ENCODE measurements at places on chromosomes 13 and 19.

DNA sequence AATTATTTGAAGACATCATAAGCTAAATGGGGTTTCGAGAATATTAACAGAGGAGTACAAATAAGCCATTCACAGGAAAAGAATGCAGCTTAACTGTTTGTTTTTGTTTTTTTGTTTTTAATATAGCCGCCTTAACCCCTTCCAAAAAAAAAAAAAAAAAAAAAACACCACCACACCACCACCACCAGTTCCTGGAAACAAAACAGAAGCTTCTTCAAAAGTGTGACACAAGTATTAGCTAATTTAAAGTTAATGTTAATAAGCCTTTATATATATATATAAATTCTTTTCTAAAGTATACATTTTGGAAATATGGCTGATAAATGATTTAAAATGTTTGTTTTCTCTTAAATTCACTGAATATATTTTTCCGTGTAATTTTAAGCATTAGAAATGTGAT is 1.4 kb downstream of the RAP2A start:
- DNase-seq: no peak

- no peak for DNase-seq
Measured at GRCh38 chr13:95564733-95565291, 12.3 kb downstream of the CLDN10 start.

DNA sequence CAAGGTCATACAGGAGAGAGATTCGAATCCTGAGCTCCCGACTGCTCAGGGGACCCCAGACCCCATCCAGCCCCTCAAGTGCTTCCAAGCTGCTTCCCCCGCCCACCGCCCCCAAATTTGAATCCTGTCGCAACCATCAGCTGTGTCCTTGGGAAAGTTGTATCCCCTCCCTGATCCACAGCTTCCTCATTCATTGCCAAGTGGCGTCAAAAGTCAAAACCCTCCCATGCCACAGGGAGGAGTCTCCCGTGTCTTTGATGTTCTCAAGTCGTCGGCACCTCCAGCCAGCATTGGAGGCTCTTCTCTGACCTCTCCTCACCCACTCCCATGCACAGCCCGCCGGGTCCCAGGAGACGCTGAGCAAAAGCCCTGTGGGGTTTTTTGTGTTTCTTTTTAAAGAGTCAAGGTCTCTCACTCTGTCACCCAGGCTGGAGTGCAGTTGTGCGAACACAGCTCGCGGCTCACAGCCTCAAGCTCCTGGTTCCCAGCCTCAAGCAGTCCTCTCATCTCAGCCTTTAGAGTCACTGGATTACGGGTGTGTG is 2.8 kb upstream of the IFI30 start:
- DNase-seq: no peak

GRCh38 chr13:27264181-27264580 is 6.4 kb upstream of the RASL11A start:
- DNase-seq: peak; percentile 56

Measured in NCI-H774 (cell line).